ENCODE measurements at places on chromosomes 5 and 9. TPM values are rescaled to one million over a fixed set of nuclear protein-coding genes. Genes with fewer than 3 reads are reported as not detected.

Gene ADAMTS16
- total RNA-seq = 0.18 TPM

Gene ARL10
- total RNA-seq = 9.5 TPM

Gene NEUROG1
- total RNA-seq = not detected

Gene STKLD1
- 0.55 TPM for total RNA-seq

Gene PCDHA8
- 0.09 TPM for total RNA-seq

Gene MPDZ
- total RNA-seq = 47.5 TPM

Gene PCDHB2
- 1.6 TPM for total RNA-seq

Gene PKD2L2
- total RNA-seq = not detected

Gene PITX1
- 208 TPM for total RNA-seq

Gene GABRA1
- total RNA-seq = not detected

Gene SNX30
- 25.2 TPM for total RNA-seq

Gene IGIP
- 11.0 TPM for total RNA-seq

Gene LCN2
- total RNA-seq = not detected

Gene CCL27
- total RNA-seq = not detected

Gene CSF1R
- total RNA-seq = 0.46 TPM

Gene SPATA31A5
- not detected for total RNA-seq

Gene ANKDD1B
- 1.1 TPM for total RNA-seq

Gene BARX1
- total RNA-seq = not detected

Gene CAVIN4
- 1.1 TPM for total RNA-seq

Gene SGCD
- 9.2 TPM for total RNA-seq

Gene KIF12
- not detected for total RNA-seq

Gene LAMC3
- 0.28 TPM for total RNA-seq

Gene LOX
- 94.2 TPM for total RNA-seq

Gene SPATA31C1
- total RNA-seq = not detected

Gene PCDH12
- total RNA-seq = 0.14 TPM

Gene LCN9
- total RNA-seq = not detected

Gene ROR2
- total RNA-seq = 29.4 TPM

Gene SH3TC2
- total RNA-seq = 0.65 TPM

Gene FIBCD1
- total RNA-seq = 1.5 TPM

Gene TEK
- 19.2 TPM for total RNA-seq

Gene C5orf52
- total RNA-seq = not detected

Gene PHF24
- under 0.01 TPM for total RNA-seq
